ENCODE measurements at places on chromosomes 6 and 20.

- DNase-seq: no peak
Measured at GRCh38 chr20:20687319-20687718, 25.1 kb downstream of the RALGAPA2 start.

- DNase-seq: no peak
Measured at GRCh38 chr6:162019349-162019748, 708.2 kb downstream of the PRKN start.

DNA sequence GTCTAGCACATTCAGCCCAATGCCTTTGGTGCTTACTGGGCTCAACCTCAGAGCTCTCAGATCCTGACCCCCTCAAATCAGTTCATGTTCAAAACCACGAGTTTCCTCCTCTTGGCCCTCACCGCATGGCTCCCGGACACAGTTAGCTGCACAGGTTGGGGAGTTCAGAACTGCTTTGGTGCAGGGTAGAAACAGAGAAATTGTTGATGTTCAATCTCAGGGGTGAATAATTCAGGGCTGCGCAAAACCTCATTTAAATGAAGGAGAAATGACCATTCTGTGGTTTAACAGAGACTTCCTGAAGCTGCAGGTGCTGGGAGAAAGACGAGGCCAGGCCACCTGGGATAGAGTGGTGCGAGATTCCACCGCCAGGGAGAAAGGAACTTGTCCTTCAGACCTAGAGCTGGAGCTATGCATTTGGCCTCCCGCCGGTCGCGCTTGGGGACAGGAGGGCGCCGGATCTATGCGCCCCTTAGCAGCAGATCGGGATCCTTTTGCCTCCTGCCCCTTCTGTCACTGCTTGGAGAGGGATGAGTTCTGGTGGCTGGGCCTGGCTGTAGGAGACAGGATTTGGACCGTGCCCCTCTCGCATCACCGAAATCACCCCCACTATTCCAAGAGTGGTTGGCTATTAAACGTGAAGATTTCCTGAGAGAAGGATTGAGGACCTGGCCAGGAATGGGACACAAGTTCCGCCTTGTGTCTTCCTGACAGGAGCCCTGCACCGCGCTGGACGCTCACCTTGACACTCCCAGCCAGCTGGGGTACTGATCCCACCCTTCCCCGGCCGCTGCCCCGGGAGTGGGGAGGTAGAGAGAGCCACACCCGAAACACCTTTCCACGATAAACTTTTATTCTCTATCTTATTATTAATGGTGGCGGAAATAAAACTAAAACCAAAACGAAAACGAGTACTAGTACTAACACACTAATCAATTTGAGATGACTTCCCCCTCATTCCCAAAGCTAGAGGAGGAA is 767 bp upstream of the PAX1 start:
- DNase-seq: no peak

- DNase-seq: no peak
Measured at GRCh38 chr6:16316741-16317251, 78.4 kb downstream of the GMPR start.

DNA sequence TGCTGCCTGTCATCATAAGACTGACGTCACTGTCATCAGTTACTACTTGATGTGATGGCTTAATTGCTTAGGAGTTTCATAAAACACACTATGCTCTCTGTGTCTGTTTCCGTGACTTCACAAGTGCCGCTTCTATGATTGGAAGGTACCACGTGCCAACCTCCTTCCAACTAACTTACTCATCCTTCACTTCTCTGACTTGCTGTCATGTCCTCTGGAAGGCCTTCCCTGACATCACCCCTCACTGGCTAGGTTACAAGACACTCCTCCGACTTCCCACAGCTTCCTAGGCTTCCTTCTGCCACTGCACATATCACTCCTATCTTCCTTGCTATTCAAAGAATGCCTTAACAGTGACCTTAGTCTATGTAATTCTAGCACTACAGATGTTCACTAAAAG is 20.4 kb downstream of the SERINC3 start:
- DNase-seq: no peak

DNA sequence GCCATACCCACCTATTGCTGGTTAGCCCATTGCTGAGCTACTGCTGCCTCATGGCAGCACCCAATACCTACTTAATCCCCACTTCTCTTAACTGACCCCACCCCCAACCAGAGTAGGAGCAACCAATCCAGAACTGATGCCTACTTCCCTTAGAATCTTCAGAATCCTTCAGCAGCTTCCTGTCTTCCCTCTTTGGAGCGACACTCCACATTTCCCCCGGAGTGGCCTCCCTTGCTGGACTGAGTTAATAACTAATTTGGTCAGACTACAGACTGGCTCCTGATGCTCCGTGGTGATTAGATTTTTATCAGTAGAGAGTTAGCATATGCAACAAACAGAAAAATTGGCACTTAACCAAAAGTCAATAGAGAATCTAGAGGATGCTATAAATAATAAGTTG is 51.2 kb upstream of the UBR2 start:
- no peak for DNase-seq

- DNase-seq: no peak
Measured at GRCh38 chr6:85172705-85173104, 277.2 kb upstream of the NT5E start.

GRCh38 chr6:33616913-33617312 is 4.2 kb upstream of the ITPR3 start:
- DNase-seq: no peak

DNA sequence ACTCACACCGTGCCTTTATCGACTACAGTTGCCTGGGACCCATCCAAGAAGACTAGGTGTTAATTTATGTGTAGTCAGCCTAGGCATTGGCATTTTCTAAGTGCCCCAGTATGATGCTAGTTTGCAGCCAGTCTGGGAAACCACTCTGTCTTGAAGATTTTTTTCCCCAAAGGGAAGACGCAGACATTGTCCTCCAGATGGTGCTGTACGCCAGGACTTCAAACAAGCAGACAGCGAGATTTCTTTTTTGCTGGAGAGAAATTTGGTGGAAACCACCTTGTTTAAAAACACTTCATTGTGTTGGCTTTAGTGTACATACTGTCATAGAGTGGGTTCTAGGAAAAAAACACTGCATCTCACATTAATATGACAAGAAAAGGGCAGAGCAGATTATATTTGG is 30.0 kb downstream of the ALDH5A1 start:
- no peak for DNase-seq

DNA sequence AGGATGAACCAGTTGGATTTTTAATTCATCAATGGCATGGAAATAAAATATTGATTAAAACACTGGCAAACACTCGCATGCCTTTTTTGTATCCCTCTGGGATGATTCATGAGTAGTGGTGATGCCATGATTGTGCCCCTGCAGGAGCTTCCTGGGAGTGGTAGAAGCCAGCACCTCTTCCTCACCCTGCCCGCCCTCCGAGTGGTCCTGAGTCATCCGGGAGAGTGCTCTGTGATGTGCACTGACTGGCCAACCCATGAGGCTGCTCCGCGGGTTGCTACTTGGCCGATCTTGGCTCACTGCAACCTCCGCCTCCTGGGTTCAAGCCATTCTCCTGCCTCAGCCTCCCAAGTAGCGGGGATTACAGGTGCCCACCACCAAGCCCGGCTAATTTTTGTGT is 27.4 kb downstream of the GJA10 start:
- DNase-seq: no peak

DNA sequence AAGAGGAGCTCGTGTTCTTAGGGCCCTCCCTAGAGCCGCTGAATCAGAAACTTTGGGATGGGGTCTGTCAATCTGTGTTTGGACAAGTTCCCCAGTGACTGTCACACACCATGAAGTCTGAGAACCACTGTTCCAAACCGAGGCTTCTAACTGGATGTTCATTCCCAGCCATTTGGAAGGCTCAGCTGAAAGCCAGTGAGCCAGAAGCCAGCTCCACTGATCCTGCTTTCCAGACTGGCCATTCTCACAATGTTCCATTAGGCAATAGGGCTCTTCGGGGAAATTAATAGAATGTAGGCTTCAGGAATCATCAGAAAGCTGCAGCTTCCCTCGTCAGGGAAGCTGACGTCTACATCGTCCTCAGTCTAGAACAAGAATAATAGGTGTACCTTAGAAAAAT is 90.8 kb upstream of the QKI start:
- DNase-seq: no peak

- DNase-seq: no peak
Measured at GRCh38 chr6:91761621-91762020, 1174.7 kb upstream of the MAP3K7 start.

- DNase-seq: no peak
Measured at GRCh38 chr6:81486234-81486633, 266.2 kb downstream of the TENT5A start.

GRCh38 chr6:122202576-122203137 is 196.8 kb upstream of the HSF2 start:
- DNase-seq: no peak

GRCh38 chr6:104608101-104608500 is 251.6 kb downstream of the HACE1 start:
- no peak for DNase-seq

- no peak for DNase-seq
Measured at GRCh38 chr6:20117474-20117873, 94.8 kb downstream of the MBOAT1 start.

DNA sequence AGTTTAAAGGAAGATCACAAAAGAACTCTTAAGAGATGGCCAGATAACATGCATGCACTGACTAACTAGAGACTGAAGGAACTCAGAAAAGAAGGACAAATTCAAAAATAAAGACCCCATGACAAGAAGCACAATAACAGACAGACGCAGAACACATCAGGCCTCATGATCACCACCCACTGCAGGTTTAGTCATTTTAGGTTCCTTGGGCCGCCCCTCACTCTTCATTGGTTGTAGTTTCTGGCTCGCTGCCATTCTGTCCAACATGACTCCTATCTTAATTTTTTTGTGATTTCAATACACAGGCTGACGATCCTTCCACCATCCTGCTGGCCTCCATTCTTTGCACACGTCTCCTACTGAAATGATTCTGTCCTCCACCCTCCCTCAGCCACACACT is 21.6 kb downstream of the STX7 start:
- DNase-seq: no peak

DNA sequence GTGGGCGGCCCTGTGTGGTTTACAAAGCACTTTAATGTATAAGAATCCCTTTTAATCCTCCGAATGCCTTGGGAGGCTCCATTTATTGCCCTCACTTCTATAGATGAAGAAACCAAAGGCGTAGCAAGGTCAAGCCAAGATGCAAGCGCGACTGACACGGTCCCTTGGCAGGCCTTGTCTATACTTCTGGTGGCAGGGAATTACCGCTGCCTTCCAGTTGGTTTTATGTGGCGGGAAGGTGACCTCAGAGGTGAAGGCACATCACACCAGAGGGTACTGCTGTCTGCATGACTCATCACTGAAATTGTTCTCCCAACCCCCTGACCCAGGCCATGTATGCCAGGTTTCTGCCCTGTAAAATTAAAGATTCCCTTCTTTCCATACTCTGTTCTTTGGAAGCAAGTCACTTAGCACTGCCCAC is 36.1 kb upstream of the NAA20 start:
- no peak for DNase-seq

- DNase-seq: no peak
Measured at GRCh38 chr6:30231067-30231466, 17.9 kb upstream of the TRIM26 start.

- no peak for DNase-seq
Measured at GRCh38 chr20:31515775-31516107, 1.5 kb downstream of the HM13 start.

GRCh38 chr20:57372581-57373350 is 18.4 kb upstream of the RBM38 start:
- no peak for DNase-seq
